ENCODE measurements at places on chromosomes 12 and 14.

DNA sequence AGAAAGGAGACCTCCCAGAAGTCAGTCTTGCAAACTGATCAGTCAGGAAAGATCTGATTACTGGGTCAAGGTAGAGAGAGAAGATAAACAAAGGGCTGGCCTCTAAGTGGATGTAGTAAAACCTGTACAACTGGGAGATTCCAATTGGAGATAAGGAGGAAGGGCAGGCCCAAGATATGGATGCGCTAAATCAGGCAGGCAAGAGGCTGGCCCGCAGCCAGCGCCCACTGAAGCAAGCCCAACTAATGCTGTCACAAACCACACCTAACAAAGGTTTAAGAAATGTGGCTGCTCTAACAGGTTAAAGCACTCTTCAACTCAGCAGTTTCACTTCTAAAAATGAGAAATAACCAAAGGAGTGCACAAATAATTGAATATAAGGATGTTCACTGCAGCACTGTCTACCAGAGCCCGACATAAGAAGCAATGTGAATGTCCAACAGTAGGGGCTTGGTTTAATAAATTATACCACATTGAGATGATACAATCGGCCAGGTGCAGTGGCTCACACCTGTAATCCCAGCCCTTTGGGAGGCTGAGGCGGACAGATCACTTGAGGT lies 4.7 kb downstream of the GLTP start:
- DNase-seq = no peak

GRCh38 chr12:66013224-66013623 lies 117.3 kb downstream of the LLPH start:
- DNase-seq = no peak

DNA sequence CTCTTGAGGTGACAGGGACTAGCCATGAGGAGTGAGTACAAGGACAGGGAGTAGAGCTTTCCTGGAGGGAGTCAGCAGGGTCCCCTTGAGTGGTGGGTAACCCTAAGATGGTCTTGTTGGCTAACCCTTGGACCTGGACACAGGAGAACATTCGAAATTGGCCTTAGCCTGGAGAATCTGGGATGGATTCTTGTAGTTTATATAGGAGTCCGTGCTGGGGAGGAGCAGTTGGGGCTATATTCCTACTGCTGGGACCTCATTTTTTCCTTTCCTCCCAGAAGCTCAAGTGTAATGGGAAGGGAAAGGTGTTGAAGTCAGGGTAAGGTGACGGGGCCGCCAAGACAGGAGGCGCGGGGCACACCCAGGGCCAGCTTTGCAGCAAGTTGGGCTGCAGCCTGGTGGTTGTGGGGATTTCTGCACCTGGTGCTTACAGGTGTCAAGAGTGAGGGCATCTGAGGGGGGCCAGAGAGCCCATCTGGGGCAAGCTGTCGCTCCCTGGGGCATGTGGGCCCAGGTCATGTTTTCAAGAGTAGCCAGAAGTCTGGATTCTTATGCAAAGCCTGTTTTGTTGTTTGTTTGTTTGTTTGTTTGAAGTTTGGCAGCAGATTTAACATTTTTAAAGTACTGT lies 5.1 kb downstream of the BCL7A start:
- no peak for DNase-seq

DNA sequence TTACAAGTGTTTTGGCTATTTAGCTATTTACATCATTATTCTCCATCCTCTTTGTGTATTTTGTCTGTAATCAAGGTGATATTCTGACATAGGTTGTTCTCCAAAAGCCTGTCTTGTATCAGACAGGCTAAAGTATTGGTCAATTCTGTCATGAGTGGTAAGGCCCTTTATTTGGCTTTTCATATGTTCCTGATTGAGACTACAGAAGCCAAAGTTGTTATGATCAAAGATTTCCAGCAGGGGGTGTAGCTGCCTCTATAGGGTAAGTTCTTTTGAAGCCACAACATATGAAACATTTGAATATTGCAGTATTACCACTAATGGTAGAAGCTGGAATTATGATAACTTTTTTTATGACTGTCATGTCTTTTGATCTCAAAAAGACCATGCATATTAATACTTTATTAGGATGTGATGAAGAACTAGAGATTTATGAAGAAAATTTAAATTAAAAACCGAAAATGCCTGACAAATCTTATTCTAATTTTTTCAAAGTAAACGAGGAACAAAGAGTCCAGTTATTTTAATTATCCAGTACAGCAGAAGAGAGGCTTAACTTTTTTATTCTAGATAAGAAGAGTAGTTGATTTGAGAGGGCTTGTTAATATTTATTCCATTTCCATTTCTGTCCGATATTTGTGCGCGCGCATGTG lies 3.4 kb upstream of the ARHGAP5 start:
- DNase-seq = no peak

DNA sequence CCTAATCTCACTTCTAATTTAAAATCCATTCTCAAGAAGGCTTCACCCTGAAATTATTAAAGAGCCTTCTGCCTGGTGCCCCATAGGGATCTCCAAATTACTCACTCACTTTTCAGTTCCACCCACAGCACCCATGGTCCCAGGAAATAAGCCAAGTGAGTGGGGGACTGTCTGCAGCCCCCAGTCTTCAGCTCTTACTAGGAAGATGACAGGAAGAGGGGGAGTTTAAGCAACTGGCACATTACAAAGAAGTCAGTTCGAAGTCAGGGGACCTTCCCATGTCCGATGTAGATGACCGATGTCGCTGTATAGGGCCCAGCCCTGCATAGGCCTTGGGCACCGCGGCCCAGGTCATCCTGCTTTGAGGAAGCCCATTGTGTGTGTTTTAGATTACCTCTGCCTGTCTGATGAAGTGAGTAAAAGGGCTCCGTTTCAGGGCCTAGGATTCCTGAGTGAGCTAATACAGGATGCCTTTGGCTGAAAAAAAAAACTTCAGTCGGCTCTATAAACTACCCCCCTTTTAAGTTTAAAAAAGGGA lies 1.9 kb downstream of the ACTN1 start:
- DNase-seq = no peak

DNA sequence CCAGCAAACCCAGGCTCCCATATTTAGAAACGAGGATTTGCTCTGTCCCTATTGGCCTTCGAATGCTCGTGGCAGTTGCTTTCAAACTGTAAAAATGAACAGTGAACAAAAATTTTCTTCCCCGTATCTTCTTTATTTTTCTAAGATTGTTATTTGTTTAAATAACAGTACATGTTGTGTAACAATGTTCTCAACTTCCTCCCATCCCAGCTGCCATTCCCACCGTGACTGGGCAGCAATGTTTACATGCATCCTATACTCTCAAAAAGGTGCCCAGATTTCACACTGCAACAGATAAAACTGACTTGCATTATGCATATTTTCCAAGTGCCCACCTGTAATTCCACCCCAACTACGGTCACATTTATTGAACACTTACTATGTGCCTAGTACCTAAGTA lies 12.8 kb downstream of the VCPKMT start:
- DNase-seq = no peak

- DNase-seq = no peak
These were observed 132.9 kb downstream of the CNTN1 start for GRCh38 chr12:40825156-40825555.

DNA sequence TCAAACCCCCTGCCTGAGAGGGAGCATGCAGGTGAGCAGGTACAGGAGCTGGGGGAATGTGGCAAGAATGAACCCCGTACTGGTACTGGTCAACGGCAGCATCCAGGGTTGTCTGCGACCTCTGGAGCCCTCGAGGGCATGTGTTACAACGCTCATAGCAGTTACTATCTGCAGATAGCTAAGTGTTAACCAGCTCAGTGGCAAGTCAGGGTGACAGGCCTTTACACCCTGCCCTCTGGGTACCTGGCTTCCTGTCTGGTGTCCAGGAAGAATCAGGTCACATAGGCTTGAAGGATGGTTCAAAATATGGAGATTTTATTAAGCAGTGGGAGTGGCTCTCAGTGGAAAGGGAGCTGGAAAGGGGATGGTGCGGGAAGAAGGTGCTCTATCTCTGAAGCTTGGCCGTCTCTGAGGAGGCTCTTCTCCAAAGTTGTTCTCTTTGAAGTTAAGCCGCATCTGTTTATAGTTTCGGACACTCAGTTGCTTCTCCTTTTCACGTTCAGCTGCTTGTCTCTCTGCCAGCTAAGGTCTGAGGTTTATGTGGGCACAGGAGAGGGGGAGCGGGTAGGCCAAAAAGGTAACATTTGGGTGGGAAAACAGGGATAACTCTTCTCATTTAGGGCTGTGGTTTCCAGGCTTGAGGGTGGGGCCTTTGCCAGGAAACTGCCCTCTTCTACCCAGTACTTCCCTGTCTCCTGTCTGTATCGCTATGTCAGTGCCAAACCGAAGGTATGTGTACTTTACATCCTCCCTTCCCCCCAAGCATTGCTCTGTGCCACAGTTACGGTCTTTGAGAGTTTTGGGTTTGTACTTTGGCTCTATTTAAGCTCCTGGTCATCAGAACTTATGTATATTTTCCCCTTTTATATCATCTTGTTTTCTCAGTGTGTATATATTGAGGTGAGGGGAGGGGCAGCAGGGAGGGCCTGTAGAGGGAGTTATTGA lies 305.8 kb downstream of the RGS6 start:
- DNase-seq = no peak

DNA sequence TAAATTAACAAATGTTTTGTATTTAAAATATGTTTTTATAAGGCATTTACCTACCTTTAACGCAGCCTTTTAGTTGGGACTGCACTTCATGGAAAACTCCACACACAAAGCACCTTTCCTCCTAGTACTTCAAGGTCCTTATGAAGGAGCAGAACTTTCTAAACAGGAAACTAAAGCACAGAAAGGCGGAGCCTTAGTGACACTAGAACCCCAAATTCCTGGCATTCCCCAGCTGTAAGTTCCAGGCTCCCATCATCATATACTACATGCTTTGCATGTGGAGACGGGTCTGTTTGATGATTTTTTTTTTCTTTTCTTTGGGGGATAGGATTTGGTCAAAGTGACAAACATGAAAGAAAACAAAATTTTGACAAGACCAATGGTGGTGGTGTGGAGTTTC lies 39.5 kb downstream of the STXBP6 start:
- DNase-seq = no peak

GRCh38 chr12:28512876-28513275 lies 322.6 kb downstream of the CCDC91 start:
- DNase-seq = no peak

DNA sequence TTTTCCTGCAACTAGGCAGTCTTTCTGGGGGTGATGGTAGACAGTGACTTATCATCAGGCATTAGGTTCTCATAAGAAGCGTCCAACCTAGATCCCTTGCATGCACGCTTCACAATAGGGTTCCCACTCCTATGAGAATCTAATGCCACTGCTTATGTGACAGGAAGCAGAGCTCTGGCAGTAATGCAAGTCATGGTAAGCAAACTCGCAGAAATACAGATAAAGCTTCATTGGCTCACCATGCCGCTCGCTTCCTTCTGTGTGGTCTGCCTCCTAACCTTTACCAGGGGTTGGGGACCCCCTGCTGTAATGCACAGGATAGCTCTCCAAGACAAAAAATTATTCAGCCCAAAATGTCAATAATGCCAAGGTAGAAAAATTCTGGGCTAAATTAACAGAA lies 864.2 kb downstream of the TRHDE start:
- DNase-seq = no peak

GRCh38 chr14:91614187-91614586 lies 104.1 kb upstream of the PPP4R3A start:
- no peak for DNase-seq

DNA sequence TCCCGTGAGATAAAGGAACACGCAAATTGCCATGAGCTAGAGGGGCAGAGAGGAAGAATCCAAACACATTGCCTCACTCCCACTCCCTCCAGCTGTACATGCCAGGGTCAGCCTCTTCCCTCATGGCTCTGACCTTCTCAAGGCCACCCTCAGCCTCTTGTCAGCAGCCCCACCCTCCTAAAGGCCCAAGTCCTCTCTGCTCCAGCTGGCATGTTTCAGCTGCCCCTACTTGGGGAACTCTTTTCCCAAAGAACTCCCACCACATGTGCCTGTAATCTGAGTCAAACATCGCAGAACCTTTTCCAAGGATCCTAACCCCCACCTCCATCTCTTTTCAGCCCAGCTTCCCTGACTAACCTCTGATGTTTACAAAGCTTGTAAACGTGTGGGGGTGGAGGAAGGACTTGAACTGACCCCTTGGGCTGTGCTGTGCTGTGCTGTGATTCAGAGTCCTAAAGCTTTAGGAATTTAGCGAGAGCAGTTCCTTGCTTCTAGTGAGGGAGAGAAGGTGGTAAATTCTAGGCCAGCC lies 7.3 kb upstream of the CACNB3 start:
- DNase-seq = no peak

DNA sequence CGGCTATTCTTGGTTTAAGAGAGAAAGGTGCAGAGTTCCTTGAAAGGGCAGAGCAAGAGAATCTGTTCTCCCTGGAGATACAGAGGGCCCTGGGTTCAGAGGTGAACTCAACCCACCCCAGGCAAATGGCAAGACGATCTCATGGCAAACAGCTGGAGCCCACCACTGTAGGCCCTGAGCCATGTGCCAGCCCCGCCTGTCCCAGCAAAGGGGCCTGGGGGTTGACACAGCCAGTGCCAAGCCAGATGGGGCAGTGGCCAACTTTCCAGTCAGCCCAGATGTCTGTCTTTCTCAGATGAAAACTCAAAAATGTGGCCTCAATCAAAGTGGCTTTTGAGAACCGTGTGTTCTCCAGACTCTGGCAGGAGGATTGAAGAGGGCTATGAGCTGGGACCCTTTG lies 51.8 kb downstream of the ISCA2 start:
- no peak for DNase-seq

- no peak for DNase-seq
These were observed 5.0 kb upstream of the FBRSL1 start for GRCh38 chr12:132484891-132485441.

DNA sequence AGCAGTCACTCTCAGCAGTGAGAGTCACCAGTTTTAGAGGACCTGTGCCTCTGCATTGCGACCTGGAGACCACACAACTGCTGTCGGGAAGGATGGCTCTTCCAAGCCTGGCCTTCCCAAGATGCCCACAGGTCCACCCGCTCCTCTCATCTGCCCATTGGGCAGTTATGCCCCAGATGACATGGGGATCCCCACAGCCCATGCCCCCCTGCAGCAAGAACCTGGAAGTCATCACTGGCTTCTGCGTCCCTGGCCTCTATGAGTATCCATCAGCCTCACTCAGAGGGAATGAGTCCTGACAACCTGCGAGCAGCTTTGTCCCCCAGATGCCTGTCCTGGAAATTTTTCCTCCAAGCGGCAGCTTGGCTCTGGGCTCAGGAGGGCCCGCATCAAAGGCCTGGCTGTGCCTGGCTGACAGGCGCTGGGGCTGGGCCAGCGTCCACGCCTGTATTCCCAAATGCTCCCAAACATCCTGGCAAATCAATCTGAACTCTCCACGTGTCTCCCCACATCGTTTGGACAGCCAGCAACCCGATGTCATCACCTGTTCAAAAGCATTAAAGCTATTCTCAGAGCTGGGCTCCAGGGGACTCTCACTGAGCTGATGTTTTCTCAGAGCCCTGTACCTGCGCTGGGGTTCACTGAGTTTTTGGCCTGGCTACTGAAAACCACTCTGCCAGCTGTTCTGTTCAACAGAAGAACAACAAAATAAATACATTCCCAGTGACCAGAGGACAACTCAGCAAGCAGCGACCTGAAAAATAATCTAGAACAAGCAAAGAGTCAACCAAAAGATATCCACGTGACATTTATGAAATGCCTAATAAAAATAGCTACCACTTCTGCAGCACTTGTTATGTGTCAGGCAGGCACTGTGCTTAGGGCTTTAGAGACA lies 57.8 kb downstream of the CLMN start:
- no peak for DNase-seq

All from activated naive CD4-positive, alpha-beta T cell (primary cell).